Brain pericyte (primary cell): ENCODE measurements at places on chromosomes 2 and 18.

DNA sequence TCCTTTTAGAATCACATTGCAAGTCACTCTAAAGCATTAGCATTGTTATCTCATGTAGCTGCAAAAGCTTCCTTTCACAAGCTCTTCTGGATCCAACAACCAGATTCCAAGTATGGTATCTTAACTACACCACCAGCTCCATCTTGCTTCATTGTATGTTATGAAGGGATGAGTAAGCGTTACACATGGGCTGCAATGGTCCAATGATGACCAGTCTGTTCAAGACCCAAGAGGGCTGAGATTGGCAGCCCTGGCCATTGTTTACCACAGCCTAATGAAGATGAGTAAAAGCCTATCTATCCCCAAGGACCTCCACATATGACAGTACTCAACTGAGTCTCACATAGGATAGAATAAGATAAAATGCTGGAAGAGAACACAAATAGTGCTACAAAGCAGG is 6.3 kb downstream of the CFLAR start:
- no peak for DNase-seq

GRCh38 chr2:201118961-201119854 is 3.2 kb downstream of the CFLAR start:
- no peak for DNase-seq

DNA sequence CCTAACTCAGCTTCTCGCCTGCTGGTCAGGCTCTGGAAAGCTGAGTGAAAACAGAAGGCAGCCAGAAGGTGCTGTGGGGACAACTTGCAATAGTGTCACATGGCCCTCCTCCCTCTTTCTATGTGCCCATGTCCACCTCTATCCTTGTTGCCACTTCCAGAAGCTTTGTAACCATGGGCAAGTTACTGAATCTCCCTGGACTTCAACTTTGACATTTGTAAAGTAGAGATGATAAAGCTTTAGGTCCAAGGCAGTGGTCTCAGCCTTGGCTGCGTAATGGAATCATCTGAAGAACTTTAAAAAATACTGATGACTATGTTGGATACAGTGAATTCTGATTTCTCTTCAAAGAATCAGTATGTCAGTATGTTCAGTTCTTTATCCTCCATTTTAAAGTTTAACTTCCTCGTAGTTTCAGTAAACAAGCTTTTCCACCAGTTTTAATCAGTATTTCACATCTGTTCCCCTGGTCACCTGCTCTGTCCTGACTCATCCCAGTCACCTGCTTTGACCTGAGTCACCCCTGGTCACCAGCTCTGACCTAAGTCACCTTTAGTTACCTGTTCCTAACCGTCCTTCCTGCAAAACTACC is 245.2 kb upstream of the STON1 start:
- no peak for DNase-seq

GRCh38 chr2:12612671-12613070 is 104.1 kb upstream of the TRIB2 start:
- no peak for DNase-seq

- DNase-seq, result no peak
Measured at GRCh38 chr2:102418421-102418961, 4.5 kb upstream of the IL18RAP start.

GRCh38 chr2:25257032-25257552 is 84.6 kb downstream of the DNMT3A start:
- no peak for DNase-seq

DNA sequence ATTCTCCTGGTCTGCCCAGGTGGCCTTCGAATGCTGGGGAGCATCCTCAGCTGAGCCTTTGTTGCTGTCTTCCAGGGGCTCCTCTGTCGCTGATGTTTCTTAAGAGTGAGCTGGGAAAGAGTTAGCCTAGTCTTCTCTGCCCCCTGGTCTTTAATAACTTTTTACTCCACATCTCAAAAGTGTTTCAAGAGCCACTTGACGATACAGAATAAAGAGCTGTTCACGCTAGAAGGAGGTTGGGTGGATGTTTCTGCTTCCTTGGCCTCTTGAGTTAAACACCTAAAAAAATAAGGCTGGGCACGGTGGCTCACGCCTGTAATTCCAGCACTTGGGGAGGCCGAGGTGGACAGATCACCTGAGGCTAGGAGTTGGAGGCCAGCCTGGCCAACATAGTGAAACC is 2.8 kb upstream of the BUB1 start:
- DNase-seq, result no peak

DNA sequence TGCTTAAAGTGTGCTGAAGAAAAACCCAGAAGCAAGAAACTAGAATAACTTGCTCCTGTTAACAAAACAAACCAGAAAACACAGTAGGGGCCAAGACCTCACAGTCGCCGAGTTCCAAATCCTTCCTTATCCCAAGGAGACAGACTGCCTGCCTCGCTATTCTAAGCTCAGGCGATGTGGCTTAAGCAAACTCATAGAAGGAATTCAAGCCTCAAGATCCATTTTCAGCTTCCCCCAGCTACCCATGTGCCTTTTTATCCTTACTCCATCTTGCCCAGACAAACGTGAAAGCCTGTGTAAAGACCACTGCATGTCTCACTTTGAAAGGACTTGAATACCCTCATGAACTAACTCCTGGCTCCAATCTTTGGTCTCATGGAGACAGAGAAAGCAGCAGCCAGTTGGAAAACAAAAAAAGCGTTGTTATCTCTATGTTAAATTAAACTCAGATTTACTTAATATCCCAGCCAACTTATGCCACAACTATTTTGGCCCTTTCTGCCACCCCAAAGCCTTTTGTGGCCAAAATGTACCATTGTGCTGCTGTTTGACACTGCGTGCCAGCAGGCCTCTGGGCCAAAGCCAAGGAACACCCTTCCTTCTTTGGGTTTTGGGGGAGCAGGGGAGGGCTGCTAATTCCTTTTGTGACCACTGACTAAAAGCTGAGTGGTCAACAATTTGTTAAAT is 123.2 kb upstream of the FZD5 start:
- no peak for DNase-seq
